ENCODE measurements at places on chromosomes 4 and X.
A peak's percentile ranks its signal among the peaks of the same experiment; 100 is the strongest.

GRCh38 chr4:78482281-78482680 lies 69.3 kb upstream of the ANXA3 start:
- no peak for DNase-seq

DNA sequence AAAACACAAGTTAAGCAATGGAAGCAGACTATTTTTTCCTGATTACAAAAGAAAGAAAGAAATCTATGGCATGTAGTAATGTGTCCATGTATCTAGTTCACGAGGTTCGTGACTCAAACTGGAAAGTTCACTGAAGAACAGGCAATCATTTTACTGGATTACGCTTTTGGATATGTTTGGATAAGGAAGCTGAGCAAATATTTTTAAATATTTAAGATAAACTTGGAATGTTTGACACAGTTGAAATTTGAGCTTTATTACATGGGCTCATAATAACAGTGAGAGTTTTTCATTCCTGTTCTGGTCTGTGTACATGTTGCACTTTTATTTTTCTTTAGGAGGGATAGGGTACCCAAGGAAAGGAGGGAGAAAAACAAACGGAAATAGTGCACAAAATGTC lies 244.2 kb upstream of the GK2 start:
- no peak for DNase-seq

- DNase-seq = no peak
Observed at GRCh38 chrX:66162331-66162822, 1.7 kb upstream of the HEPH start.

- no peak for DNase-seq
Observed at GRCh38 chr4:148216321-148216720, 225.9 kb downstream of the NR3C2 start.

- peak; percentile 72 for DNase-seq
Observed at GRCh38 chrX:71366674-71367256, 608 bp downstream of the TAF1 start.

- DNase-seq = no peak
Observed at GRCh38 chr4:185718578-185719499, 93.2 kb downstream of the SORBS2 start.

DNA sequence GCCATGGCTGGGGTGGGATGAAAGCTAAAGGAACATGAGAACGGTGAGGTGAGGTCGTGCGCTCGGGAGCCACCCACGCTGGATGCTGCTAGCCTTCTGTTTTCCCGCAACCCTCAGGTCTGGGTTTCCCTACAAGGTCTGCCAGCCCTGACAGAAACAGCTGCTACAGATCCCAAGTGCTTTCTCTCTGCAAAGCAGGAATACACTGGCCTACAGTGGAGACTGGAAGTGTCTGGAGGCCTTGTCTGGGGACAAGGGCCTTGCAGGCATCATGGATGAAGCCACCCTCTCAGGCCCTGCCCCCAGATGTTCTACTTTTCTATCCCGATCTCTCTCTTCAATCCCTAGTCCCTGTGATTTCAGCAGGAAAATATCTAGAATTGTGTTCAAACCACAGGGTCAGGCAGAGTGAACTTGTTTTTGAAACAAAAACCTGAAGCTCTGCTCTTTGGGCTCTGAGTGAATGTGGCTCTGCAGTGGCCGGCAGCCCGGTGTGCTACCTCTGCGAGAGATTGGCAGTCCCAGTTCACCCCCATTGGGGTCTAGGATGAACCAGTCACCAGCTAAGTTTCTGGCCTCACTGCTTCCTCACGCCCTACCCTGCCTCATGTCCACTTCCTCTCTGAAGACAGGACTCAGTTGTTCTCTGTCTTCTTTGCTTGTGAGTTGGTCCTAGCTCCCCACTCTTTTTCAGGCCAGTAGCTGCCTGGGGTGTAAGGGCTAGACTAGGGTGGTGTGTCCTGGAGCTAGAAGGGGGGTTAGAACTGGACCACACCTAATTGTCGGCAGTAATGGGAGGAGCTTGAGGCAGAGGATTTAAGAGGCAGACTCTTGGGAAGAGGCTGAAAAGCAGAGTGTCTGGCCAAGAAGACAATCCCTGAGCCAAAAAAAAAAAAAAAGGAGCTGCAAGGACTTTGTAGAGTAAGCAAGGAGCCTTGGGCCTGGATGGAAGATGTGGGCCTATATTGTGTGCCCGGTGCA lies 89.6 kb downstream of the RTL5 start:
- DNase-seq = no peak

GRCh38 chrX:107742700-107743191 lies 32.8 kb downstream of the TSC22D3 start:
- DNase-seq = no peak

- no peak for DNase-seq
Observed at GRCh38 chr4:146267826-146268225, 53.5 kb downstream of the REELD1 start.

DNA sequence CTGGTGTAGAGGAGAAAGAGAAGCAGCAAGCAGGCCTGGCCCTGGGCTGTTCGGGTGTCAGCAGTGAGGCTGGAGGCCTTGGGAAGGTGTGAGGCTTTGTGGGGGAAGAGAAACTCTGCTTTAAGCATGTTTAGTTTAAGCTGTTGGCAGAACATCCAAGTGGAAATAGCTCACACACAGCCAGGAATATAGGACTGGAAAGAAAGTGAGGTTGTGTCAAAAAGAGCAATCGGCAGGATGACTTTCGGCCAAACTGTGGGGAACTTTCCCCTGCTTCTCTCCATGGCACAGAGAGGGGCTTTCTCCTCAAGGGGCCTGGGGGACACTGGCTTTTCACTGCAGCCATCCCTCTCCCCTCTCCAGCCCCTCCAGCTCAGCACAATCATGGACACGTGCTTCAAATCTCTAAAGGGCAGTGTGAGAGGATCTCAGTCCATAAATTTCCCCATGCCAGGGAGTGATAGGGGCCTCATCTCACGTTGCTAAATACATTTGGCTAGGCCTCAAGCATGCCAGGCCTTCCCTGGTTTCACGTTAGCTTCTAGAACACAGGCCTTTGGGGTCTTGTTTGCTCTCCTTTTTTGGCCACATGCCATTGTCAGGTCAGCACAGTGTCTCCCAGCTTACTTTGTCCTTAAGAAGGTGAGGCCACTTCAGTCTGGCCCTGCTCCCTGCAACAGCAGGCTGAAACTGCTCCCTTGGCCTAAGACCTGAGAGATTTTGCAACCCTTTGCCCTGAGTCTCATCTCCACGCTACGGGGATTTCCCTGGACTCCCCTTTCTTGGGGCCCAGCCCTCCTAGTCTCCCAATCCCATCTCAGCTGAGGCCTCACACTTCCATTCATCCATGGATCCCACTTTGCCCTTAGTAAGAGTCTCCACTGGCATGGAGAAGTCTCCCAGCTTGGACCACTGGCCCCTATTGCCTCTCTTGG lies 8.3 kb upstream of the CITED1 start:
- no peak for DNase-seq

DNA sequence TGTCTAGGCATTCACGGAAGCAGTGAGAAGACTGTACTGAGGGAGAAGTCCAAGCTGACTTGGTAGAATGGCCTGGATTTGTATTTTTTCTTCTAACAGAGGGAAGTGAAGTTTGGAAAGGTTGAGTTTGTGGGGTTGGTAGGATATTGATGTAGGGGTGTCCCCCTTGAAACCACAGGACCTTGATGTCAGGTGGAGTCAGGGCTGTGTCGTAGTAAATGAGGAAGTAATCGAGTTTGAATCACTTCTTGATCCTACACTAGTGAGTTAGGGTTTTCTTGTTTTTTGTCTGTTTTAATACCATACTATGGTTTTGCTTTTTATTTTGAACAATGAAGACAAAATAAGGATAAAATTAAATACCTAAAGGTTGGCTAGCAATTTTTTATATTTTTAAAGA lies 30.1 kb upstream of the ANAPC4 start:
- no peak for DNase-seq

- no peak for DNase-seq
Observed at GRCh38 chr4:43163101-43163792, 270.7 kb downstream of the GRXCR1 start.

DNA sequence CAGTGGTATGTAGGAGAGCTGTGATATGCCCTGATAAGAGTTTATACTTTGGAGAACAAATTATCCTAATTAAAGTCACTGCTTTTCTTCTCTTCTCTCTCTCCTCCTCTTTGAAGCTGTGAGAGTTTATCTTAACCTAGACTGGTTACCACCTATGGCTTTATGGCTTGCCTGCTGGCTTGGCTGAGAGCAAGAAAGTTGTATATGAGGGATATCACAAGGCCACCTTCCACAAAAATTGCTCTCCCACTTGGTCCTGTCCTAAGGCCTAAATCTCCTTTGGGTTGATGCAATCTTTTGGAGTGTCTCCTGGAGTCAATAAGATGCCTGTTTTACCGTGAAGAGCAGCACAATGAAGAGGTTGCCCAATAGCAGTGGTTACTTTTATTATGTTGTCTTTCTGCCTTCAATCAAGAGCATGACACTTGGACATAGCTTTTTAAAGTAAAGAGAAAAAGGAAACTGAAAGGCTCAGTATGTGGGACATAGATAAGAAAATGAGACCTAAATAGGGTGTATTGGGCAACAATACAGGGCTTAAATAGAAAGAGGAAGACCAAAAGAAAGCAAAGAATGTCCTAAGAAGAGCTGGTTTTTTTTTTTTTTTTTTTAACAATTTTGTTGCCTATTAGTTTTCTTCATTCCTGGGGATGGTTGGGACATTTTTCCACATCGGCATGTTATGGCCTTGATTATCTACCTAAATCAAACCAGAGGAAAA lies 9.2 kb downstream of the GUCY1A1 start:
- DNase-seq = no peak

DNA sequence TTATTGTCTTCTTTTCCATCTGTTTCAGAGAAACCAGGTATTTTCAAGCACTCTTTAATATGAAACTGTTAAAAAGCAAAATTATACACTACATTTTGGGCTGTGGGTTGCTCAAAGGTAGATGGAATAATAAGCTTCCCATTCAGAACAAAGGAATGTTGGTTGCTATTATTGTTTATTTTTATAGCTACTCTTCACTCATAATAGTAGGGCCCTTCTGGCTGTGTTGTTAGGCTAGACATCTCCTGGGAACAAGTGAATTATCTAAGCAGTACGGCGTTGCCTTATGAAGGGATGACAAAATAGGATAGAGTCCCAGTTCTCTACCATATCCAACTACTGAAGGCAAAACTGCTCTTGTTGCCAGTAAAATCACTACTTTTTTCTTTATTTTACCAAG lies 34.2 kb downstream of the TENM3 start:
- DNase-seq = no peak

GRCh38 chrX:18887177-18887824 lies 96.6 kb downstream of the PHKA2 start:
- DNase-seq = no peak

- no peak for DNase-seq
Observed at GRCh38 chr4:185020863-185021761, 2.8 kb downstream of the HELT start.

All from activated CD4-positive, alpha-beta T cell treated with anti-CD3 and anti-CD28 coated beads, Interleukin-2, amount 10 ng/mL, durations not matched to agents 24 days and 14 days (primary cell).